Non-pigmented ciliary epithelial cell (primary cell): ENCODE measurements at places on chromosomes 16 and 17.

- DNase-seq = no peak
Measured at GRCh38 chr16:29699324-29700219, 20.6 kb downstream of the QPRT start.

DNA sequence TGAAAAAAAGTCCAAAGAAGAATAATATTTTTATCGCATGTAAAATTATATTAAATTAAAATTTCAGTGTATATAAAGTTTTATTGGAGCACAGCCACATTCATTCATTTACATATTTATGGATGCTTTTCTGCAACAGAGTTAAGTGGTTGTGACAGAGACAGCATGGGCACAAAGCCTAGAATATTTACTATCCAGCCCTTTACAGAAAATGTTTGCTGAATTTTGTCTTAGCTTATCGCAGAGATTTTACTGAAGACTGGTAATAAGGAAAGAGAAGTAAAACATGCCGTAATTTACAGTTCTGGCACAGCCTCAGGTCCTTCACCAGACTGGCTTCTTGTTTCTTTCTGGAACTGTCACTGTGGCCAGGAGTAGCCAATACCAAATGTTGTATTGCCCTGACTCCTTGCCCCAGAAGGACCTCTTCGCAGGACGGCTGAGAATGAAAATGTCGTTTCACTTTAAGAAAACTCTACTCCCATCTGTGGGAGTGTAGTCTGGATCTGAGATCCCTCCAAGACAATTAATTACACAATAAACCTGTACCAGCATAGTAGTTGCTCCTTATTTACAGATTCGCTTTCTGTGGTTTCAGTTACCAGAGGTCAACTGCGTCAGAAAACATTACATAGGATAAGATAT, 94.9 kb upstream of the GOT2 start:
- DNase-seq = no peak

GRCh38 chr17:62093188-62094155, 28.4 kb upstream of the MED13 start:
- peak; percentile 87 for DNase-seq

GRCh38 chr16:67389911-67390815, 3.1 kb downstream of the TPPP3 start:
- no peak for DNase-seq

DNA sequence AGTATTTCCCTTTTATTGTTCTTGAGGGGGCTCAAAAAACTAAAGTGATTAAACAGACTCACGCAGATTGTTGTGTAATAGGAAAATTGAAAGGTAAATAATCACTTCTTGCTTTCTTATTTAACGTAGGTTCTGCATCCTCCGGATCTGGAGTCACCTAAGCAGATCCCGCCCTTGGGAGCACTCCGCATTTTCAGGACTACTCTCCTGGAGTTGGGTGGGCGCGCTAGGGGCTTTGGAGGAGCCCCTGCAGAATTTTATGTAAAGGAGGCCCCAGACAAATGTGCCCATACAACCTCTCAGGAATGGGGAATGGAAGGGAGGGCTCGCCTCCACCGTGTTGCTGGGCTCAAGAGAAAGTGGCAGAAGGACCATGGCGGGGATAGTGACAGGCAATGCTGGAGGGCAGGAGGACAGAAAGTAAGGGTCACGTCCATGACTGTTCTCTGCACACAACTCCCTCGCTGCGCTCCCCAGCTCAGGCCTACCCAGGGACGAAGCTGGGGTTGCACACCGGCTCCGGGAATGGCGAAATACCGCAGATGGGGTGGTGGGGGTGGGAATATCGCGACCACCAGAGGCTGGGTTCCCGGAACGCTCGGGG, 8.3 kb downstream of the MT2A start:
- no peak for DNase-seq

DNA sequence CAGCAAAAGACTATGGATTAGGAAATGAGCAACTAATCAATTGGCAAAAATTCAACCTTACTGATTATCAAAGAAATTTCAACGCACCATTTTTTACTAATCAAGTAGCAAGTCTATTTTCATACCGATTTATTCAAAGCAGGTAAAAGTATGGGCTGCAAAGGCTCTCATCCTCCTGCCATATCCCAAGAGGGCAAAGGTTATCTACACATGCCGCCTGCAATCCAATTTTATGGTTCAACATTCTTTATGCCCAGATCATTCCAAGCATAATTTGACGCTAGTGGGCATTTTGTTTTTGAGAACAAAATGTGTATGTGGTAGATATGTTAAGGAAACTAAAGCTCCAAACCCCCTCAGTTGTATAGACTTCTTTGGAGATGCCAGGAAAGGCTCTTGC, 270.6 kb downstream of the MAF start:
- no peak for DNase-seq

GRCh38 chr17:44924107-44924544, 8.8 kb upstream of the GFAP start:
- DNase-seq = no peak

DNA sequence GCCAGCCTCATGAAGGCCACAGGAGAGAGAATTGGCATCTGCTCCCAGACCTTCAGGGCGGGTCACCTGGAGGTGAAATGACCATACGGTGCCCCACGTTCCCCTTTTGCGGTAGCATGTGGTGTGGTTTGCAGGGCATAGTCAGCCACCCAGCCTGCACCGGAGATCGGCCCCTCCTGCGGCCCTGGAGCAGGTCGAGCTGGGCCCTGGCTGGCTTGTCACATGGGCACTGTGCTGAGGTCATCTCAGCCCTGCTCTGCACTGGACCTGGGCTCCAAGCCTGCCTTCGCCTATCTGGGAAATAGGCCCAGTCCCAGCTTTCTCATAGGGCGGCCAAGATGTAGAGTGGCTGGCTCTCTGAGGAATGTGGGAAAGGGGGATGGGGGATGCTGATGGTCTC, 16.2 kb downstream of the GSE1 start:
- DNase-seq = no peak

- no peak for DNase-seq
Measured at GRCh38 chr16:53159781-53160436, 105.1 kb downstream of the CHD9 start.
